ENCODE measurements at places on chromosomes 3 and 15.

DNA sequence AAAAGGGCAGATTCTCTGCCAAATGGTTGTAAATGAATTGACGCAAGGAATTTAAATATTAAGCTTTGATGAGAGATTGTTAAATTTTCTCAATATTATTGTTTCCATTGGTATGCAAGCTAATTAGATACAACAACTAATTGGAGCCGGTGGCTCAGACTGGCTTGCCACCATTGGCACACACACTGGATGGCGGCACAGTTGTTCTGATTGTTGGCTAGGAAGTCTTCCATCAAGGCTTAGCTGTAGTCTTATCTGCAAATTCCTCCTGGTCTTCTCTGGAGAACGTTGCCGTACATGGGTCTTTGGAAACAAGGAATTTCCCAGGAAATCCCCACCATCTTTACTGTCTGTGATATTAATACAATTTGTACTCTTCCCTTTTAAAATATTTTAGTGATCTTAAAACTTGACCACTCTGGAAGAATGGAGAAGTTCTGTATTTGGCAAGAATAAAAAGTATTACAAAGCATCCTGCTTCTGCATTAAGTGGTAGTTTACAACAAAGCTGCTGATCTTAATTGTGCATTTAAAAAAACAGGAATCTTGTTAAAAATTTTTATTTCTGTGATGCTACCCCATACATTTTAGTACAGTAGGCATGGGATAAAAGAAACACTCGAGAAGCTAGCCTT is 126.5 kb downstream of the UBE2E2 start:
- peaks cover 12% of the 10 kb centered on the region for H3K4me1 ChIP-seq
- H3K27me3 ChIP-seq, result no peaks in the 10 kb centered on the region
- H3K36me3 ChIP-seq, result no peaks in the 10 kb centered on the region
- H3K27ac ChIP-seq, result no peak overlapping the region

DNA sequence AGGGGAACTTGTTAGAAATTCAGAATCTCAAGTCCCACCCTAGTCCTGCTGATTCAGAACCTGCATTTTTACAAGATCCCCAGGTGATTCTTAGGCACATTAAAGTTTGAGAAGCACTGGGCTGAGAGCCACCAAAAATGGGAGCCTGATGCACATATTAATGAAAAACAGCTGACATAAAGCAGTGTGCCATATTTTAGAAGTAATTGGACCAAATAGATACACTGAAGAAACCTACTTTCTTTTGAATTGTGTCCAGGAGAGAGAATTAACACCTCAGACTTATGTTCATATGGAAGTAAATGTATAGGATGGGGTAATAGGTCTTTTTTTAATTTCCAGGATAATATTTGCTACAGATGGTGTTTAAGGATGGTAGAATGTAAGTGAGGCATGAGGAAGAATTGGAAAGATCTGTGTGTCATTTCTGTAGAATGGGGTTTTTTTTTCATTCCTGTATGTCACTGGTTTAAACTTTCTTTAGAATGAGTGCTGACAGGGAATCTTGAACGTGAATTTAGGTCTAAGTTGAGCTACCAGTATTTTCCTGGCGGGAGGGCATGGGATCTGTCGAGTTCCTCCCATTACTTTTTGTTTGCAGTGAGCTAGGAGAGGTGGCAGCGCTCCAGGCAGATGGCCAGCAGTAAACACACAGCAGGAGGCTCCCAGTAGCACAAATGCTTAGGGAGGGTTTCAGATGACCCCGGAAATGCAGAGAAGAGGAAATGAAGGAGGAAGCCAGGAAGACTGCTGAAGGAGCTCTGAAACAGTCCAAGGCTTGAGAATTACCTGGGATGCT is 185.6 kb downstream of the PLCL2 start:
- DNase-seq, result no peak
- no peak overlapping the region for H3K4me3 ChIP-seq

DNA sequence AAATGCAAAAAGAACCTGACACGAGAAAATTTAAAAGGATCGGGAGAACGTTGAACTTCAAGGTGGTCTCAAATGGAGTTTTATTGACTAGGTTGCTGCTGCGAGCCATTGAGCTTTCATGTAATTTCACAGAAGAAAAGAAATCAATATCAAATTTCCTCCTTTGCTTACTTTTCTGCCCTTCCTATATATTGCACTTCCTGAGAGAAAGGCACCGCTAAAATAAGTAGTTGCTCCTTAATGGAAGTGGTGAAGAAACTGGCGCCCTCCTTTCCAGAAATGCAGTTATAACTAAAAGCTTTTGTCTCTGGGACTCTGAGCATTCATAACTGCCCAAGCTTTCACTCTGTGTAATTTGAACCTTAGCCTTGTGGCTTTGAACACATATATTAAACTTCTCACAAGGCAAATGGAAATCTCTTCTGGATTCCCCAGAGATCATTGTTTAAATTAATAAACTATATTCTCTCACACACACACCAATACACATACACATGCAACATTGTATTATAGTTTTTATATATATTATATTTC is 13.4 kb downstream of the EID1 start:
- H3K4me1 ChIP-seq, result peaks cover 12% of the 10 kb centered on the region
- H3K27ac ChIP-seq, result no peak overlapping the region
- H3K36me3 ChIP-seq, result no peaks in the 10 kb centered on the region
- H3K27me3 ChIP-seq, result no peaks in the 10 kb centered on the region
- H3K4me3 ChIP-seq, result peak overlapping the region; percentile 21
- no peak for DNase-seq

DNA sequence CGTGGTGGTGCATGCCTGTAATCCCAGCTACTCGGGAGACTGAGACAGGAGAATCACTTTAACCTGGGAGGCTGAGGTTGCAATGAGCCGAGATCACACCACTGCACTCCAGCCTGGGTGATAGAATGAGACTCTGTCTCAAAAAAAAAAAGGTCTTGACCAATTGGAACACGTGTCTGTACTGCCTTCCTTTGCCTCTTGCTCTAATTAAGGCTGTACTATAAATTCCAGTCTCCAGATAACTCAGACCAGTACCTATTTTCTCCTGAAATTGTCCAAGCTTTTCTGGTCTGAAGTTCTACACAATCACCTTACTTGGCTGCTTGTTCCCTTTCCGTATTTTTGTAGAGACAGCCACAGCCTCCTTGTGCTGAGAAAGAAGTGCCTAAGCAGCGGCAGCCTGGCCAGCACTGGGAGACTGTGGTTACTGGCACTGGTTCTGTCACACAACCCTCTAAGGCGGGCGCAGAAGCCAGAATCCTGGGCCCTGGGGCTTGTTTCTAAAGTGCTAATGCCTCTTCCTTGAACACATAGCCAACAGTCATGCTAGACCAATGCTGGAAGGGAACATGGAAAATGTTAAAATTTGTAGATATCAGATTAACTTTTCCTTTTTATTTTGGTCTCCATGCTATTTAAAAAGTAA is 6.2 kb upstream of the CEP70 start:
- no peak overlapping the region for H3K27ac ChIP-seq
- H3K4me3 ChIP-seq, result no peak overlapping the region
- H3K27me3 ChIP-seq, result no peaks in the 10 kb centered on the region
- H3K36me3 ChIP-seq, result no peaks in the 10 kb centered on the region
- no peaks in the 10 kb centered on the region for H3K4me1 ChIP-seq

DNA sequence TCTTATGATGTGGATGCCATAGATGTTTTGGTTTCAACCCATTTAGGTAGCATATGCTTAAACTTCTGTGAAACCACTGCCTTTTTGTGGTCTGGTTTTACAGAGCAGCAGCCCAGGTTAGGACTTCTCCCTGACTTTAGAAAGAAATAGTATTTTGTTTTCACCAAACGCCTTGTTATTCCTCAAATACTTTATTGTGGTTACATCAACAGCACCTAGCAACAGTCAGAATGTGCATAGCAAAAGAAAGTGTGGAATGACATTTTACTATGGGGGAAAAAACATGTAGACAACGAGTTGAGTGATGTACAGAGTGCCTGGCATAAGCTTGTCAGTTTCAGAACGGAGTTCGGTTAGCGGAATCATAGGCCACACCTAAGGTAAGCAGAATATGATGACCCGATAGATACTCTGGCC is 159.2 kb downstream of the TPRG1 start:
- H3K4me3 ChIP-seq, result no peak overlapping the region
- no peaks in the 10 kb centered on the region for H3K36me3 ChIP-seq

Measured in progenitor cell of endocrine pancreas (in vitro differentiated cells).